ENCODE measurements at places on chromosomes 2 and 18.

GRCh38 chr2:119512946-119513345 lies 11.3 kb downstream of the SCTR start:
- no peak for DNase-seq

DNA sequence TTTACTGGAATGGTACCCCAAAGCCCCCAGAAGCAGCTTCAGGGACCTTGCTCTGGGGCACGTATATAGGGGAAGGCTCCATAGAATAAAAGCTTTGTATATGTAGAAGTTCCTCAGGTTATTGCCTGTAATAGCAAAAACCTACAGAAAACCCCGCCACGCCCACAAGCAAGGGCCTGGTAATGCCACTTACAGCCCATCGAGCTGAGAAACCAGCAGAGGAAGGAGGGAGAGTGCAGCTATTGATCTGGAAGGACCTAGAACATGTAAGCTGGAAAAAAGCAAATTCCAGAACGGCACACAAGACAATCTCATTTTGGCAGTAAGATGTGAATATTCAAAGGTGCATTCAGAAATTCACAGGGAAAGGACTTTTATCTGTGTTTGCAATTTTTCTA lies 15.8 kb downstream of the HS1BP3 start:
- no peak for DNase-seq

- no peak for DNase-seq
These were observed 73.9 kb upstream of the MC2R start for GRCh38 chr18:13989199-13989598.

GRCh38 chr18:13393338-13393737 lies 174.8 kb downstream of the LDLRAD4 start:
- no peak for DNase-seq
